Activated T-cell treated with anti-CD3 and anti-CD28 coated beads, Interleukin-2, amount 50 U/mL, for 1 hour (primary cell): ENCODE measurements at places on chromosomes 11 and 22.

DNA sequence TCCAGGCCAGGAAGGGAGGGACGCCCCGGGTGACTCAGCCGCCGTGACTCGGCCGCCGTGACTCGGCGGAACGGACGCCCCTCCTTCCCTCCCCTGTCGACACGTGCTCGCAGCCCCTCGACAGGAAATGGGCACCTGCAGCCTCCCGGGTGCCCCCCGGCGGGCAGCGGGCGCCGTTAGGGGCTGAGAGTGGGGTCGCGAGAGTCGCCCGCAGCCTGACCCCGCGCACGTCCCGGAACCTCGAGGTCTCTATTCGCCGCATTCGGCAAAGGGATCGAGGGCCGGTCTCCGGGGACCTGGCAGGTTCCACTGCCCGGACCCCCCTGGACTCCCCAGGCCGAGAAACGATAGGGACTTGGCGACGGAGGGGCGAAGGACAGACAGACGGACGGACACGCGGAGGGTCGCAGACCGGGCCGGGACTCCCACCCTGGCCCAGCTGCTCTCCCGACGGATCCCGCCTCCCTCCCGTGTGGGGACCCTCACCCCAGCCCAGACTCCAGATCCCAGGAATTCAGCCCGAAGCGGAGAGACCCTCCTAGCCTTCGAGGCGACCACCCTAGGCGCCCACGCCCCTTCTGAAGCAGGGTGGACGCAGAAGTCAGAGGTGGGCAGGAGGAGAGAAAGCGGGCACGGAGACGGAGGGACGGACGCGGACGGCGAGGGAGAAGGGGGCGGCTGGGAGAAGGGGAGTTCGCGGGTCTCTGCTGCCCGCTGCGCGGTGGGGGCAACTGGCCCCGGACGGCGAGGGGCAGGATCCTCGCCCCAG is 648 bp downstream of the FOSL1 start:
- peak; percentile 69 for DNase-seq

GRCh38 chr22:19721330-19722177 is 1.8 kb upstream of the GP1BB start:
- DNase-seq = no peak

DNA sequence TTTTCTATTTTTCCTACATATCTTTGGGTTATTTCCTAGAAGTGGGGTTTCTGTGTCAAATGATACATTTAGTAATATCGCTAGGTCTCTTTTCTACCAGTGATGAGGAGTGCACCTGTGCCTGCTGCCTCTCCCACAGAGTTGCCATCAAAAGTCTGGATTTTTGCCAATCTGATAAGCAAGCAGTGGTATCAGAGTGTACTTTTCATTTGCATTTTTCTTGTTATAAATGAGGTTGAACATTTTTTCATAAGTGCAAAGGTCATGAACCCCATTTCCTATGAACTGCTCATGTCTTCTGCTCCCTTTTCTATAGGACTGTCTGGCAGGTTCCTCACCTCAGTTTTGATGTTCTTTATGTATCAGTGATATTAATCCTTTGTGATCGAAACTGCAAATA is 1.7 kb downstream of the TRPM5 start:
- peak; percentile 16 for DNase-seq

DNA sequence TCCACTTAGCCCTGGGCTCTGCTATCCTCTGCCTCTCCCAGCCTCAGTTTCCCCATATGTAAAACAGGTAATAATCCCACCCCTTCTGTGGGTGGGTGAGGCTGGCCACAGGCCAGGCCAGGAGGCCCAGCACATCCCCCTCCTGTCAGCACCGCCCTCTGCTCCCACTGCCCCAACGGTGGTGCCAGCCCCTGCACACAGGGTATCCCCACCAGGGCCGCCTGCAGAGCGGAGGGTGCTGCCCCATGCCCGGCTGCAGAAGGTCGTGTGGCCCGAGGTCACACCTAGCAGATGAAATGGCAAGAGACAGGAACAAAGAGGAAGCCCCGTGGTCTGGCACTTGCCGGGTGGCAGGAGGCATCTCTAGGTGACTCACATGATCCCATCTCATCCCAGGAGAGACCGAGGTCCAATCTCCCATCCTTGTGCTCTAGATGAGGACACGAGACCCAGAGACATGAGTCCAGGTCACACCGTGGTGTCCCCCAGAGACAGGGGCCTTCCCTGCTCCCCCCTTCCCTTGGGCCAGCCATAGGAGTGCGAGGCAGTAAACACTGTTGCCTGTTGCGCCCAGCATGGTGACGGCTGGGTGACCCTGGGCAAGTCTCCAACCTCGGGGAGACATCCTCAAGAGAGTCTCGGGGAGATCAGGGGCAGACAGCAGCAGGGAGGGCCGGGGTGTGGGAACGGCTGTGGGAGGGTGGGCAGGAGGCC is 27.2 kb upstream of the PPARA start:
- no peak for DNase-seq

GRCh38 chr11:14904745-14905103 is 12.7 kb upstream of the CYP2R1 start:
- peak; percentile 87 for DNase-seq

GRCh38 chr22:47100646-47101200 is 338.3 kb downstream of the TBC1D22A start:
- no peak for DNase-seq

GRCh38 chr11:37182031-37182430 is 584.0 kb upstream of the RAG2 start:
- DNase-seq = no peak

- DNase-seq = no peak
Measured at GRCh38 chr11:119229288-119229672, 23.1 kb downstream of the CBL start.

DNA sequence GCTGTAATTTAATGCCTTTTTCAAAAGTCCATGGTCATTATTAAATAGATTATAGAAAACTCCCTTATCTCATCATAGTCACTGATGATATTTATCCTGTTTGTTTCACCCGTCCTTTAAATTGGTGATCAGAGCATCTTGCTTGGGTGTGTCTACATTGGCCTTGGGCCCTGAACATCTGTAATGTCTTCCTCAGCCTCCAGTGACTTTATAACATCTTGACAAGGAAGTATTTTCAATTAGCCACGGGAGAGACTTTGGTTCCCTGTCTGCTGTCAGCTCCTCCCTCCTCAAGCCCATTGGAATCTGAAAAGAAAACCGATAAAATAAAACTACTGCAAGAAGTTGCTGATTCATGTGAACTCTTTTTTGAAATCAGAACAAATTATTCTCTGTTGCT is 116.9 kb upstream of the TTC12 start:
- no peak for DNase-seq

DNA sequence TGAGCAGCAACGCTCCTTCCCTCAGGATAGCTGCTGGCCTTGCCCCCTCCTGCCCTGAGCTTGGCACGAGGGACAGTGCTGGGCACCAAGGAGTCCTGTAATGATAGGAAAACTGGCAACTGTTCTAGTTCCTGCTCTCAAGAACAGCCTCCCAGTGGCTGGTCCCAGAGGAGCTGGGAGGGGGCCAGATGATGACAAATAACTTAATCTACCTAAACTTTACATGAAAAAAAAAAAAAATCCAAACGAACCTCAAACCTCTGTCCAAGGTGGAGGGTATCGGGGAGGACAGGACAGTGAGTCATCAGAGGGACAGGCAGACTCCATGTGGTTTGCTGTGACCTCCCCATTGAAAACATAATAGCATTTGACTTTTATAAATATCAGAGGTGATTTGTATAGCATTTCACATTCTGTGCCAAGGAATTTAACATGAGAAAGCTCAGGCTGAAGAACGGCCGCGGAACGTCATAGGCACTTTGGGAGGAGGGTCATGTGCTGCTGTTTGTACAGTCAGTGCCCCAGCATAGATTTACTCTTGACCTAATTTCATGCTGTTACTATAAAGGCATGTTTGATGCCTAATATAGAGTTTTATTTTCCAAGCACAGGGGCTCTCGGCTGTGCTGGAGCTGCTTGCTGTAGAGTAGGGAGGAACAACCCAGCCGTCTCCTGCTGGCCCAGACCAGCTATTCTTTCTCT is 98.2 kb upstream of the NNMT start:
- DNase-seq = no peak

DNA sequence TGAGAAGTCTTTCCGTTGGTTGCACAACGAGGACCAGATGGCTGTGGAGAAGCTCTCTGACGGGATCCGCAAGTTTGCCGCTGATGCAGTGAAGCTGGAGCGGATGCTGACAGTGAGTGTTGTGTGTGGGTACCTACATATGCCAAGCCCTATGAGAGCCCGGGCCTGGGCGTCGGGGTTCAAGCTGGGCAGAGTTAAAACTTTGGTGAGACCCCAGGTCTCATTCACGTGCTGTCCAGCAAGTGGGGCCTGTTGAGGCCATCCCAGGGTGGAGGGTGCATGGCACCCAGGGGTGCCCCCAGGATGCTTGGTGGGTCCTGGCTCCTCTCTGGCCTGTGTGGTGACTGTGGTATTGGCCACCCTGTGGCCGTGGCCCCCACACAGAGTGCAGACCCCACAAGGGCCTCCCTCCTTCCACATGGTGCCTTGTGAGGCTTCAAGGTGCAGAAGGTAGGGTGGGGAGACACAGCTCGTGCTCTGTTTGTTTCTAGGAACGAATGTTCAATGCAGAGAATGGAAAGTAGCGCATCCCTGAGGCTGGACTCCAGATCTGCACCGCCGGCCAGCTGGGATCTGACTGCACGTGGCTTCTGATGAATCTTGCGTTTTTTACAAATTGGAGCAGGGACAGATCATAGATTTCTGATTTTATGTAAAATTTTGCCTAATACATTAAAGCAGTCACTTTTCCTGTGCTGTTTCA is 12.8 kb downstream of the GATD1 start:
- DNase-seq = no peak

DNA sequence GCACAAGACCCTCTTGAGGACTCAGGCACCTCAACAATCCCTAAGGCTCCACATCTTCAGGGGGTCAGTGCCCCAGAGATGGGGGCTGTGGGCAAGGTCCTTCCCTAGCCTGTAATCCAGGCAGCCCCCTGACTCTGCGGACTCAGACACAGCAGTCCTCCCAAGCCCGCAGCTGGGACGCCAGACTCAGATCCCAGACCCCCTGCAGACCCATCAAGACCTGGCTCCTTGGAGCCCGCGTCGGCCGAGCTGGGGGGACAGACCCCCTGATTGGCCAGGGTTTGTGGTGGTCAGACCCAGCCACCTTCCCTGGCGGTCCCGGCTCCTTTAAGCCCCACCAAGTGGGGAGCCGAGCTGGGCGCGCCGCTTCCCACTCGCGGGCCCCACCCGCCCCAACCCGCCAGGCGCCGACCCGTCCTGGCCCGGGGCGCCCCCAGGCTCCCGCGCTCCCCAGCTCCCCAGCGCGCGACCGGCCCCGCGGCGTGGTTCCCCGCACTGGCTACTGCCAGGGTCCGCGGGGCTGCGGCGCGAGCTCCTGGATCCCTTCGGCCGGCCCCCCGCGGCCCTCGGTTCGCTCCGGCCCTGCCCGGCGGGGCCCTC is 458 bp downstream of the OSBPL5 start:
- no peak for DNase-seq

GRCh38 chr11:108307751-108308150 is 84.9 kb downstream of the ATM start:
- DNase-seq = no peak

DNA sequence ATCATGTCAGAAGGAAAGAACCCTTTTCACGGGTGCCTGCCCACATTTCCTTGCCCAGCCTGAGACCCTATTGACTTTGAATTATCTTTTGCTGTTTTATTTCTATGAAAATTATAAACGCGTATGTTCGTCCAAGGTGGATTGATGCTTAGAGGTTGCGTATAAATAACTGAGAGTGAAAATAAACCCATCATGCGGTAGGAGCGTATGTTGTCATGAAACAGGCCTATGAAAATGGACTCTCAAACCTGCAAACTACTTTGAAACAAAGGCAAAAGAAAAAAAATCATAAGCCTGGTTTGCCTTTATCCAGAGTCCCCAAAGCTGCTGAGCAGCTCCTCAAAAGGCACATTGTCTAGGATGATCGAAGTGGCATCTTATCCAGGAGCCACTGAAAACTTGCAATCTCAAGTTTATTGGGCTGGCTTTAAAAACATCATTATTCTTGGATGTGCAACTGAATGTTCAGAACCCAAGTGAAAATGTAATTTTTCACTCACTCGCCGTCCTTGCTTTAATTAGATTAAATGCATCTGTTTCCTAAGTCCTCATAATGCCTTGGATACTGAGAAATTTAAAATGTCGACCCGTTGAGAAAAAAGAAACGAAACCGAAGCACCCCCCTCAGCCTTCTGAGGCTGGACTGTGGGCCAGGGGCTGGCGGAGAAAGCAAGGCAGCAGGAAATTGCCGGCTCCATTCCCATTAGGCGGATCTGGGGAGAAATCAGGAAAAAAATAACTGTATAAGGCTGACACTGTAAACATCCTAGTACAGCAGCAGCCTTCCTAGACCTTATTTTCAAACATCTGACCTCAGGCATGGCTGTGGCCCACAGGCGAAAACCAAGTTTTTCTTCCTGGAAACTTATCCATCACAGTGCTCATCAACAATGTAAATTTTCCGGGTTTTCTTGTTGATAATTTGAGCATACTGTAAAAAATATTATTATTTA is 82.9 kb upstream of the PPARA start:
- DNase-seq = no peak

GRCh38 chr22:37481347-37481907 is 4.8 kb downstream of the MFNG start:
- DNase-seq = no peak

GRCh38 chr11:99773646-99774045 is 752.9 kb downstream of the CNTN5 start:
- no peak for DNase-seq

- DNase-seq = no peak
Measured at GRCh38 chr11:80849253-80849652, 1408.4 kb upstream of the TENM4 start.

- DNase-seq = peak; percentile 12
Measured at GRCh38 chr11:3106736-3107524, 49.7 kb upstream of the CARS1 start.

GRCh38 chr22:20405931-20406685 is 12.2 kb downstream of the ZNF74 start:
- no peak for DNase-seq

DNA sequence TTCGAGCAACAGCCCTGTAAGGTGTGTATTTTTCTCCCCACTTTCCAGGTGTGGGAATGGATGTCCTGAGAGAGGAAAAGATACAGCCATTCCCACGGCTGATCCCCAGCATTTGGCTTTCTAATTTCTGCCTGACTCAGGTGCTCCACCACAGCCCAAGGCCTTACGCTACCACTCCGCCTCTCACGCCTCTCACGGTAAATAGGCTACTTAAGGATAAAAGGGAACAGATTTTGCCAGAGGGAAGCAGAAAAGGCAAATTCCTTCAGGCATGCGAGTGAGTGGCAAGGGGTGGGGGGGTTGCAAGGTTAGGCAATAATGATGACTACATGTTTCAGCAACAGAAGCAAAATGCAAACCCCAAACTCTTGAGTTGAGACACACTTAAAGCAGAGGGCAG is 9.2 kb downstream of the PVALB start:
- DNase-seq = no peak

DNA sequence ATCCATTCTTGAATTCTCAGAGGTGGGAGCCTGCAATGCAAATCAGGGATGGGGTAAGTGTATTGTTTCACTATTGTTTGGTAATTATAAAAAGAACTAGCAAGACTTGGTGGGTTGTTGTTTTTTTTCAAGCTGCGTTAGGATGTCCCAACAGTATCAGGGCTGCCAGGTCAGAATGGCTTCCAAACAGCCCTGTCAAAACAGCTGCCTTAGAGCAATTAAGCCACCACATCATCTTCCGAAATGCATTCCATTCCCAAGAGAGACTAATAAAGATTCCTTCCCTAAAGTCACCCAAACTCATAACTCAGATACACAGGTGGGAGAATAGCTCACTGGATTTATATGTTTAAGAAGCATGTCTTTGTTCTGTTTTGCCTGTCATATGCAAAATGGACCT is 23.5 kb downstream of the BBOX1 start:
- DNase-seq = no peak
